ENCODE measurements at places on chromosomes 4 and X. TPM values are rescaled to one million over a fixed set of nuclear protein-coding genes. Genes with fewer than 3 reads are reported as not detected.

F8A1 gene
- total RNA-seq, result 4.2 TPM

SH3BP2 gene
- 28.7 TPM for total RNA-seq

NPY2R gene
- not detected for total RNA-seq

MUC7 gene
- not detected for total RNA-seq

EDA2R gene
- 5.6 TPM for total RNA-seq

NR3C2 gene
- 1.8 TPM for total RNA-seq

UGT2B17 gene
- not detected for total RNA-seq

TMA16 gene
- 33.6 TPM for total RNA-seq

RBM46 gene
- total RNA-seq, result under 0.01 TPM

TCEAL7 gene
- 11.8 TPM for total RNA-seq

PAGE4 gene
- total RNA-seq, result not detected

ZFYVE28 gene
- 7.6 TPM for total RNA-seq

LINC00632 gene
- total RNA-seq, result 15.2 TPM

CTAG2 gene
- not detected for total RNA-seq

RBMXL3 gene
- total RNA-seq, result not detected

C4orf51 gene
- total RNA-seq, result not detected

PABPC1L2B gene
- not detected for total RNA-seq

ARHGAP6 gene
- total RNA-seq, result 1.3 TPM

HTR2C gene
- not detected for total RNA-seq

PLAC8 gene
- total RNA-seq, result 1.7 TPM

SCML1 gene
- total RNA-seq, result 16.6 TPM

GLRB gene
- 16.2 TPM for total RNA-seq

ASMT gene
- not detected for total RNA-seq

SOD3 gene
- 7.4 TPM for total RNA-seq

EPGN gene
- 0.13 TPM for total RNA-seq

UNC5C gene
- 2.5 TPM for total RNA-seq

TSPYL2 gene
- 24.2 TPM for total RNA-seq

TNIP3 gene
- total RNA-seq, result 0.13 TPM

OPRPN gene
- total RNA-seq, result not detected

USP26 gene
- not detected for total RNA-seq

SGMS2 gene
- 129 TPM for total RNA-seq

DMRTC1 gene
- not detected for total RNA-seq

PRKG2 gene
- 0.26 TPM for total RNA-seq

UTP14A gene
- total RNA-seq, result 23.2 TPM

CFAP99 gene
- under 0.01 TPM for total RNA-seq

LRCH2 gene
- total RNA-seq, result 2.0 TPM

MRFAP1L1 gene
- total RNA-seq, result 48.0 TPM

INTU gene
- total RNA-seq, result 10.2 TPM

ADAMTS3 gene
- 5.2 TPM for total RNA-seq

SNX12 gene
- total RNA-seq, result 63.9 TPM

ADGRG4 gene
- total RNA-seq, result 0.86 TPM

NDST4 gene
- total RNA-seq, result not detected

EDA gene
- 0.22 TPM for total RNA-seq

TMPRSS11F gene
- not detected for total RNA-seq

MGAT4D gene
- total RNA-seq, result not detected

CT55 gene
- not detected for total RNA-seq

PACRGL gene
- 24.8 TPM for total RNA-seq

ETDB gene
- not detected for total RNA-seq

TIGD4 gene
- total RNA-seq, result 0.22 TPM

UGT2B11 gene
- not detected for total RNA-seq

COX7B2 gene
- total RNA-seq, result not detected

CNGA1 gene
- total RNA-seq, result not detected

SPINK2 gene
- total RNA-seq, result not detected

RPS6KA6 gene
- total RNA-seq, result 6.8 TPM

FAM47E gene
- 5.1 TPM for total RNA-seq

KCND1 gene
- total RNA-seq, result 0.43 TPM

THAP9 gene
- 6.3 TPM for total RNA-seq
